ENCODE measurements at places on chromosomes 4 and X. TPM values are rescaled to one million over a fixed set of nuclear protein-coding genes. Genes with fewer than 3 reads are reported as not detected.

DNA sequence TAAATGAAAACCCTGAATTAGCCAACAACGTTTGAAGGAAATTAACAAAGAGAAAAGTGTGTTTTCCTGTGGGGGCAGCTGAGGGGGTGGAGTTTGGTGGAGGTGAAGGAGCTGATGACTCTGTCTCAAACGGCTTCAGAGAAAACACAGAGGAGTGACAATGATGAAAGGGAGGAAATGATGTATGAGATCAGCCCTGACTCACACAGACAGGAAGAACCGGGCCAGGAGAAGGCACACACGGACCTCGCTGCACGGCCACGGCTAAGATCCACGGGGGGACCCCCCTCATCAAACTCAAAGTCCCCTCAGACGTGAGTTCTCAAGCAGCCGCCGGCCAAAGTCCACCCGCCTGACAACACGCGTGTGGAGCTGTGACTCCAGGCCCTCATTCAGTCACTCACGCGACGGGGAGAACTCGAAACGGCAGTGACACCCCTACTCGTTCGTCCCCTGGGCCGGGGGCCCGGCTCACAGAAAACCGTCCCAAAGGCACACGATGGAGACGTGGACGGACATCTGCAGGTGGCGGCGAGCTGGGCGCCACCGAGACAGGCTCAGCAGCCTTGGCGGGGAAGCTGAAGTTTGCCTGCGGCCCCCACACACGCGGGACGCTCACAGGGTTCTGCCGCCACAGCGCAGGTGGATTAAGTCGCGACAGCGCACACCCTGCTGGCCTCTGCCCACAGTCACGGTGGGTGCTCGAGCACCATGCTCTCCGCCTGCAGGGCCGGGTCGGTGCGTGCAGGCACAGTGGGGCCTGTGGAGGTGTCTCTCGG is 28.8 kb downstream of the PPP2R3B start:
- H3K4me1 ChIP-seq: no peaks in the 10 kb centered on the region
- H3K27me3 ChIP-seq: no peaks in the 10 kb centered on the region
- peak; percentile 45 for DNase-seq

GRCh38 chr4:129474698-129475097 is 378.7 kb downstream of the C4orf33 start:
- no peak for DNase-seq
- no peaks in the 10 kb centered on the region for H3K27me3 ChIP-seq
- no peaks in the 10 kb centered on the region for H3K36me3 ChIP-seq
- H3K4me1 ChIP-seq: no peaks in the 10 kb centered on the region
- H3K27ac ChIP-seq: no peak overlapping the region

DNA sequence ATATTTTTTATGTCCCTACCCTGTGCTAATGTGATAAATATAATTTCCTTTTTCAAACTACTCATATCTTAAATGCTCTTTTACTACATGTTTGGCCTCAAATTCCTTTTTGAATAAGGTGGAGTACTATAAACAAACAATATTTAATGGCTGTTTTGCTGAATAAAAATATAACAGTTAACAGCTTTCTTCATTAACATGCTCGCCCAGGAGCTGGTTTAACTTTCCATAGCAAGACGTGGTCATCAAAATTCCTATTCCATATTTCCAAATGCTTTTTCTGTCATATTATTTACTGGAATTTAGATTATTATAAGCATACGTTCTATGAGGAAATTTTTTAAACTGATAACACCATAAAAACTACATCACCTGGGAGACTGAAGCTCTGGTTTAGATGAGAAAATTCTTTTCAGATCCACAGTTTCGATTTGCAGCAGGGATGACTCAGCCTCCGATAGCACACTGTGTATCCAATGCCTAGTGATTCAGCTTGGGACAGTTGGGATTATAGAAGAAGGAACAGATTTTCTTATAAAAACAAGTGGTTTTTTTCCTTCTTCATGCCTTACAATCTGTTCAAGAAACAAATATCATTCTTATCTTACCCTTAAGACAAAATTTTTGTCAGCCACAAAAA is 129.1 kb downstream of the FBXO8 start:
- DNase-seq: no peak
- H3K4me1 ChIP-seq: no peaks in the 10 kb centered on the region
- H3K27ac ChIP-seq: no peak overlapping the region
- no peak overlapping the region for H3K4me3 ChIP-seq

GRCh38 chrX:148049441-148049840 is 68.3 kb downstream of the FMR1NB start:
- H3K36me3 ChIP-seq: no peaks in the 10 kb centered on the region
- H3K27ac ChIP-seq: no peak overlapping the region
- no peaks in the 10 kb centered on the region for H3K4me1 ChIP-seq
- no peaks in the 10 kb centered on the region for H3K27me3 ChIP-seq

- no peak for DNase-seq
- no peaks in the 10 kb centered on the region for H3K27me3 ChIP-seq
- H3K4me3 ChIP-seq: no peak overlapping the region
These were observed 83.8 kb upstream of the MAML3 start for GRCh38 chr4:140237616-140238350.

DNA sequence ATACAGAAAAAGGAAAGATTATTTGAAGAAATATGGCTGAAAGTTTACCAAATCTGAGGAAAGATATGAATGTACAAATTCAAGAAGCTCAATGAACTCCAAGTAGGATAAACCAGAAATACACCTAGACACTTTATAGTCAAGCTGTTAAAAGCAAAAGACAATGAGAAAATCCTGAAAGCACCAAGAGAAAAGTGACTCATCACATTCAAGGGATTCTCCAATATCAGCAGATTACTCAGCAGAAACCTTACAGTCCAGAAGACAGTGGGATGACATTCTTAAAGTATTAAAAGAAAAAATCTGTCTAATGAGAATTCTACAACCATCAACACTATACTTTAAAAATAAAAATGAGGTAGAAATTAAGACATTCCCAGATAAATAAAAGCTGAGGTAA is 223.8 kb upstream of the ZCCHC13 start:
- no peak overlapping the region for H3K27ac ChIP-seq
- H3K4me1 ChIP-seq: no peaks in the 10 kb centered on the region
- DNase-seq: no peak

- H3K27me3 ChIP-seq: no peaks in the 10 kb centered on the region
- H3K36me3 ChIP-seq: no peaks in the 10 kb centered on the region
- H3K4me3 ChIP-seq: no peak overlapping the region
- no peak overlapping the region for H3K27ac ChIP-seq
These were observed 40.5 kb upstream of the SPP1 start for GRCh38 chr4:87934973-87935372.

DNA sequence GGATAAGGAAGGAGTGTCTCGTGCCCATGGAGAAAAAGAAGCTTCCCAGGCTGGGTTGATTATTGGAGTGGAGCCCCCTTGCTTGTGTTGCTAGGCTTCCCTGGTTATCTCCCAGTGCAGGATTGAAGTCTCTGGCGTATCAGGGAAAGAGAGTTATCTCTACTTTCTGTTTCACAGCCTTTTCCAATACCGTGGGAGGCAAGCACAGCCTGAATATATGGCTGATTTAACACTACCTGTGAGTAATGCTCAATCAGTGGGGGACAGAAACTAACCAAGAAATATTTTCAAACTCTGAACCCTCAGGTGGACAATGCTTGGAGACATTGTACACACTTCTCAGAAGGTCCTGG is 65.2 kb downstream of the SERPINA7 start:
- no peak for DNase-seq
- H3K4me3 ChIP-seq: no peak overlapping the region

- DNase-seq: no peak
- H3K27me3 ChIP-seq: no peaks in the 10 kb centered on the region
- no peaks in the 10 kb centered on the region for H3K36me3 ChIP-seq
- H3K27ac ChIP-seq: no peak overlapping the region
These were observed 21.9 kb downstream of the ARX start for GRCh38 chrX:24993879-24994278.

- no peaks in the 10 kb centered on the region for H3K36me3 ChIP-seq
- no peak overlapping the region for H3K27ac ChIP-seq
- DNase-seq: no peak
- H3K27me3 ChIP-seq: no peaks in the 10 kb centered on the region
- no peak overlapping the region for H3K4me3 ChIP-seq
These were observed 5.7 kb downstream of the TRPC5OS start for GRCh38 chrX:111881715-111882114.

DNA sequence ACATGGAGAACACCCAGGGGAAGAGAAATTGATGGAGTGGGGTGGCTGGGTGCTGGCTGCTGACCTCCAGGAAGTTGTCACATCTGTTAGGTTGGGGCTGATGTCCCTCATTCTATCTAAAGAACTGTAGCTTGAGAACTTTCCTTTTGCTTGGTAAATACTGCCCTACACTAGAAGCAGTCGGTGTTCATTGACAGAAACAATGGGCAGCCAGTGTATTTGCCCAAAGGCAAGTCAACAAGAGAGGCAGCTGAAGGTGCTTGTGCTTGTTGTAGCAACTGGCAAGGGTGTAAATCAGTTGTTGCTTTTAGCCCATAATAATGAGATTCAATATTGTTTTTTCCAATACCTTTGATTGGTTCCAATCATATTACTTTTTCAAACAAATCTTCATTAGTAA is 956 bp downstream of the TMEM154 start:
- no peak overlapping the region for H3K27ac ChIP-seq
- peaks cover 5% of the 10 kb centered on the region for H3K27me3 ChIP-seq
- H3K4me3 ChIP-seq: peak overlapping the region; percentile 7
- DNase-seq: no peak
- H3K36me3 ChIP-seq: no peaks in the 10 kb centered on the region

- H3K4me3 ChIP-seq: no peak overlapping the region
- no peaks in the 10 kb centered on the region for H3K4me1 ChIP-seq
- no peaks in the 10 kb centered on the region for H3K36me3 ChIP-seq
- no peak overlapping the region for H3K27ac ChIP-seq
These were observed 418.8 kb downstream of the BCOR start for GRCh38 chrX:39678914-39679313.

DNA sequence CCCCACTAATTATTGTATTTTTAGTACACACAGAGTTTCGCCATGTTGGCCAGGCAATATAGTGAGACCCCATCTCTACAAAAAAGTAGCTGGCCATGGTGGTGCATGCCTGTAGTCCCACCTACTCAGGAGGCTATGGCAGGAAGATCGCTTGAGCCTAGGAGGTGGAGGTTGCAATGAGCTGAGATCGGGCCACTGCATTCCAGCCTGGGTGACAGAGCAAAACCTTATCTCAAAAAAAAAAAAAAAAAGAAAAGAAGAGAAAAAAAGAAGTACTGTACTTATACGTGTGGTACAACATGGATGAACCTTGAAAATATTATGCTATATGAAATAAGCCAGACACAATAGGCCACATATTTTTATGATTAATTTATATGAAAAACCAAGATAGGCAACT is 9.9 kb upstream of the WDR45 start:
- H3K27me3 ChIP-seq: no peaks in the 10 kb centered on the region
- no peaks in the 10 kb centered on the region for H3K4me1 ChIP-seq
- H3K36me3 ChIP-seq: no peaks in the 10 kb centered on the region
- DNase-seq: no peak
- H3K4me3 ChIP-seq: no peak overlapping the region

DNA sequence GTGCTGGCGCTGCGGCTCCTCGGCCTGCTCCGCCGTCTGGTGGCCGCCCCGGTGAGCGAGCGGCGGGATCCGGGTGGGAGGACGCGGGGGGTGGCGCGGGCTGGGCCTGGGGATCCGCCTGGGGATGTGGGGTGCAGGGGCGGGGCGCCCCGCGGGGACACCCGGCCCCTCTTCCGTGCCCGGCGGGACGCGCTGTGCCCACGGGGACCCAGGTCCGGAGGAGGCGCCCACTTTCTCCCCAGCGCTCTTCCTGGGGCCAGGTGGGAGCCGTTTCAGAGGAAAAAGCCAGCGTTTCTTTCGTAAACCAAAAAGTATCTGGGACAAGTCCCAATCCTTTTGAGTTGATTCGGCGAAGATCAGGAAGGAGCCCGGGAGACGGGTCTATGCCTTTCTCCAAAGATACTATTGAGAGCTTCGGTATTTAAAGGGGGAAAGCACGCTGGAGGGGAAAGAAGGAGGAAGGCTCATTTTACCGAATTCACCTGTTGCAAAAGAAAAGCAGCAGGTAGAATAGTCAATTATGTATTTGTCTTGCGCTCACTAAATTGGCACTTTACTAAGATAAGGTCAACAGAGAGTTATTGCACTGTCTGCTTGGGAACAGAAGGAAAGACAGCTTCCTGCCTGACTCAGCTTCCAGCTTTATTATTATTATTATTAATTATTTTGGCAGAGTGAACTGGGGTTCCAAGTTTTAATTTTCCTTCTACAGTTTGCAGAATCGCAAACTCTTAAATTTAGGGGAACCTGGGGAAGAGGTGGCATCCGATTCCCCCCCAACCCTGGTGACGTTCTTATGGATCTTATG is 81.5 kb upstream of the CD99 start:
- no peaks in the 10 kb centered on the region for H3K27me3 ChIP-seq
- H3K4me3 ChIP-seq: peak overlapping the region; percentile 81
- DNase-seq: no peak

DNA sequence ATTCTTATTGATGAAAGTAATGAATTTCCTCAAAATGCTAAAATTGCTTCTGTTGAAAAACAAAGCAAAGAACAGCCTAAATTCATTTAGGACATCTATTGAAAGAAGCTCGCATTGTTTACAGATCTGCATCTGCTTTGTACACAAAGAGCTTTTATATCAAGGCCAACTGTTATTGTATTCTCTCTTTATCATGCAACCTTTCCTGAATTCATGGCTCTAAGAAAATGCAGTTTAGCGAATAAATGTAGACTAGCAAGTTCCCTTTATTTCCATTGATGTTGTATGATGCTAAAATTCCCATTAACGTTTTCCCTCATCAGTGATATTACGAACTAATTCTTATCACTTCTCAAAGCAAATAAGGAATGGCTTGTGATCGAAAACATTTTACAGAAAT is 446.3 kb downstream of the MID1IP1 start:
- DNase-seq: no peak
- no peak overlapping the region for H3K4me3 ChIP-seq
- no peaks in the 10 kb centered on the region for H3K27me3 ChIP-seq
- H3K27ac ChIP-seq: no peak overlapping the region

GRCh38 chr4:40202474-40202873 is 5.6 kb downstream of the RHOH start:
- no peaks in the 10 kb centered on the region for H3K27me3 ChIP-seq
- peaks cover 19% of the 10 kb centered on the region for H3K36me3 ChIP-seq
- H3K4me3 ChIP-seq: peak overlapping the region; percentile 96
- DNase-seq: no peak
- H3K27ac ChIP-seq: peak overlapping the region; percentile 99

DNA sequence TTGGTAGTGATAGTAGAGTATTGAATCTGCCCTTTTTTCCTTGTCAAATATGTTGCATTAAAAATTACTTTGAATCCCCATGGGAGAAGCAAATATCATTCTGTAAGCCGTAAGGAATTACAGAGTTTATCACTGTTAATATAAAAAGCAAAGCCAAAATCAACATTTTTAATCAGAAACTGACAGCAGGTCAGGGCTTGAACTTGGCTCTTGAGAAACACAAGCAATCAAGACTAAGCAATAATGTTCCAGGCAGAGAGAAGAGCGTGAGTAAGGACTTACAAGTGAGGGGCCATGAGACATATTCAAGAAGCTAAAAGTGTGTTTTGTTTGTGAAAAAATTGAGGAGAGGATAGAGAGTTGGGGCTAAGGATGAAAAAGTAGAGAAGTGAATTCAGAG is 68.2 kb downstream of the ARHGAP6 start:
- H3K27me3 ChIP-seq: no peaks in the 10 kb centered on the region
- H3K36me3 ChIP-seq: no peaks in the 10 kb centered on the region
- no peak overlapping the region for H3K27ac ChIP-seq
- H3K4me1 ChIP-seq: no peaks in the 10 kb centered on the region
- no peak overlapping the region for H3K4me3 ChIP-seq
- DNase-seq: no peak

LANCL3 gene
- 0.28 TPM for total RNA-seq

NEXMIF gene
- 0.75 TPM for total RNA-seq

ZNF732 gene
- not detected for total RNA-seq

TEX13B gene
- not detected for total RNA-seq

ASMT gene
- not detected for total RNA-seq

TRPC5OS gene
- total RNA-seq: not detected

MAGEA9B gene
- not detected for total RNA-seq

PCDH7 gene
- total RNA-seq: 0.07 TPM

Data from T-cell (primary cell).